ENCODE measurements at places on chromosomes 4 and X.

- H3K27ac ChIP-seq: peak overlapping the region; percentile 96
- H3K36me3 ChIP-seq: no peaks in the 10 kb centered on the region
- H3K4me3 ChIP-seq: peak overlapping the region; percentile 51
- peak; percentile 2 for DNase-seq
- peaks cover 38% of the 10 kb centered on the region for H3K4me1 ChIP-seq
These were observed 80.0 kb downstream of the ARSJ start for GRCh38 chr4:113899271-113900070.

DNA sequence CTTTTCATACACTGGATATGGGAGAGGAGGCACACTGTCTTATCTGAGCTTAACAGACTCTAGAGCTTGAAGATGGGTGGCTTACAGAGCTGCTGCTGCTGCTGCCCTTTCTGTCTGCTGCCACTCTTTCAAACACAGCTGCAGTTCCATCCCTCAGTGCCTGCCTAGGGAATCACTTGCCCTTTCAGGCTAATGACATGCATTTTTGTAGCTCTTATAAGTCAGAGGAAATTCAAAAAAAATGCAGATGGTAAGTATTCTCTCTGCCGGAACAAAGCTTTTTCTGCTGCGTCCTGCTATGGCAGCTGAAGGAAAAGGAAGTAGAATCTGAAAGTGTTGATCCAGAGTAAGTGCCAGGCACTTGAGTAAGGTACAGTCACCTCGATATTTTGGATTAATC, 460.4 kb upstream of the DIAPH2 start:
- H3K4me1 ChIP-seq: no peaks in the 10 kb centered on the region
- DNase-seq: no peak
- H3K4me3 ChIP-seq: no peak overlapping the region
- no peaks in the 10 kb centered on the region for H3K27me3 ChIP-seq
- no peaks in the 10 kb centered on the region for H3K36me3 ChIP-seq

- H3K36me3 ChIP-seq: peaks cover 3% of the 10 kb centered on the region
- H3K27me3 ChIP-seq: peaks cover 14% of the 10 kb centered on the region
- H3K27ac ChIP-seq: no peak overlapping the region
- H3K4me3 ChIP-seq: no peak overlapping the region
These were observed 24.2 kb downstream of the MID2 start for GRCh38 chrX:107849747-107850421.

- peaks cover 53% of the 10 kb centered on the region for H3K4me1 ChIP-seq
- DNase-seq: no peak
- H3K27ac ChIP-seq: peak overlapping the region; percentile 57
- H3K4me3 ChIP-seq: peak overlapping the region; percentile 82
- no peaks in the 10 kb centered on the region for H3K36me3 ChIP-seq
- peaks cover 61% of the 10 kb centered on the region for H3K27me3 ChIP-seq
These were observed 6.8 kb downstream of the BCOR start for GRCh38 chrX:40090961-40091360.

GRCh38 chrX:8743126-8743732, 11.3 kb upstream of the ANOS1 start:
- no peak overlapping the region for H3K4me3 ChIP-seq
- DNase-seq: peak; percentile 50
- H3K27ac ChIP-seq: no peak overlapping the region
- H3K27me3 ChIP-seq: peaks cover 18% of the 10 kb centered on the region
- no peaks in the 10 kb centered on the region for H3K36me3 ChIP-seq

- no peak overlapping the region for H3K27ac ChIP-seq
- H3K36me3 ChIP-seq: peaks cover 21% of the 10 kb centered on the region
- H3K4me3 ChIP-seq: no peak overlapping the region
- no peaks in the 10 kb centered on the region for H3K4me1 ChIP-seq
These were observed 20.2 kb downstream of the SYAP1 start for GRCh38 chrX:16739574-16739973.

DNA sequence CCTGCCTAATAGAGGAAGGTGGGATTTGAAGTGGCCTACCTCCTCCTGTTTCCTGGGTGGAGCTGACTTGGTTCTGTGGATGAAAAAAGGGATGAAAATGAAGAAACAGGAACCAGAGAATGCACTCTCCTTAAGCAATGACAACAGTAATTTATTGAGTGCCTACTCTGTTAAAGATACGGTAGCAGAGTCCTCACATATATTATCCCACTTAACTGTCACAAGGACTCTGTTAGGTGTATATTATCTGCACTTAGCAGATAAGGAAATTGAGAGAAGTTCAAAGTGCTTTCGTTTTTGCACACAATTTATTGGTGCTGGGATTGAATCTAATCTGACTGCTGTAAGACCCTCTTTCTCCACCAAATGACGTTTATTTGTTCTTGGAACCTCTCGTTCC, 301.2 kb downstream of the PACRGL start:
- no peaks in the 10 kb centered on the region for H3K4me1 ChIP-seq
- no peak overlapping the region for H3K4me3 ChIP-seq
- H3K36me3 ChIP-seq: no peaks in the 10 kb centered on the region
- no peak overlapping the region for H3K27ac ChIP-seq
- no peak for DNase-seq
- no peaks in the 10 kb centered on the region for H3K27me3 ChIP-seq

DNA sequence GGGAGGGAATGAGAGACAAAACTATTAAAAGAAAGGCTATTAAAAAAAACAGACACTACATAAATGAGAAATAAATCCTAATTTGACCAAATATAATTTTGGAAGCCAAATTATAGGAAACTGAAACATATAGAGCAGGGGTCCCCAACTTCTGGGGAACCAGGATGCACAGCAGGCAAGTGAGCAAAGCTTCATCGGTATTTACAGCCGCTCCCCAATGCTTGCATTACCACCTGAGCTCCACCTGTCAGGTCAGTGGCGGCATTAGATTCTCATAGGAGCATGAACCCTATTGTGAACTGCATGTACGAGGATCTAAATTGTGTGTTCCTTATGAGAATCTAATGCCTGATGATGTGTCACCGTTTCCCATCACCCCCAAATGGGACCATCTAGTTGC, 28.4 kb downstream of the ABCG2 start:
- H3K4me1 ChIP-seq: no peaks in the 10 kb centered on the region
- DNase-seq: no peak
- H3K36me3 ChIP-seq: peaks cover 2% of the 10 kb centered on the region
- H3K27ac ChIP-seq: no peak overlapping the region

- peaks cover 61% of the 10 kb centered on the region for H3K27me3 ChIP-seq
- peak; percentile 58 for DNase-seq
- peaks cover 22% of the 10 kb centered on the region for H3K4me1 ChIP-seq
- H3K36me3 ChIP-seq: no peaks in the 10 kb centered on the region
These were observed 127.4 kb upstream of the SFRP2 start for GRCh38 chr4:153916273-153916755.

- no peak overlapping the region for H3K4me3 ChIP-seq
- H3K27me3 ChIP-seq: peaks cover 10% of the 10 kb centered on the region
- H3K27ac ChIP-seq: no peak overlapping the region
- no peaks in the 10 kb centered on the region for H3K36me3 ChIP-seq
These were observed 165.7 kb downstream of the BANK1 start for GRCh38 chr4:101956068-101956825.

GRCh38 chrX:84165711-84166110, 22.3 kb downstream of the RPS6KA6 start:
- no peak overlapping the region for H3K27ac ChIP-seq
- DNase-seq: no peak
- H3K36me3 ChIP-seq: no peaks in the 10 kb centered on the region
- no peaks in the 10 kb centered on the region for H3K4me1 ChIP-seq

DNA sequence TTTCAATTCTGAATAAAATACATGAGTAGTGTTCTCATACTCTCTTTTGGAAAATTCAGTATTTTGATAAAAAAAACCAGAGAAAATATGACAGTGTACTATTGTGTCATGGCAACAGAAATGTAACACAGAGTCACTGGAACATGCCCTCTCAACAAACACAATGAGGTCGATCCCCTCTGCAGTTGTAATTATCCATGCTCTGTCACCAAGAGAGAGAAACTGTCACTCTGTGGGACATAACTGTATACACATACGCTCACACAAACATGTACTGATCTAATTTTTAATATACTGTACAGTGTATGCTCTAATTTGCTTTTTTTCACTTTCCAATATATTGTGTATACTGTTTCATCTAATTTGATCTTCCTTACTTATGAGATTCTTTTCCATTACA, 1136.8 kb upstream of the TENM3 start:
- no peaks in the 10 kb centered on the region for H3K27me3 ChIP-seq
- no peak overlapping the region for H3K27ac ChIP-seq
- no peak overlapping the region for H3K4me3 ChIP-seq
- H3K36me3 ChIP-seq: no peaks in the 10 kb centered on the region

DNA sequence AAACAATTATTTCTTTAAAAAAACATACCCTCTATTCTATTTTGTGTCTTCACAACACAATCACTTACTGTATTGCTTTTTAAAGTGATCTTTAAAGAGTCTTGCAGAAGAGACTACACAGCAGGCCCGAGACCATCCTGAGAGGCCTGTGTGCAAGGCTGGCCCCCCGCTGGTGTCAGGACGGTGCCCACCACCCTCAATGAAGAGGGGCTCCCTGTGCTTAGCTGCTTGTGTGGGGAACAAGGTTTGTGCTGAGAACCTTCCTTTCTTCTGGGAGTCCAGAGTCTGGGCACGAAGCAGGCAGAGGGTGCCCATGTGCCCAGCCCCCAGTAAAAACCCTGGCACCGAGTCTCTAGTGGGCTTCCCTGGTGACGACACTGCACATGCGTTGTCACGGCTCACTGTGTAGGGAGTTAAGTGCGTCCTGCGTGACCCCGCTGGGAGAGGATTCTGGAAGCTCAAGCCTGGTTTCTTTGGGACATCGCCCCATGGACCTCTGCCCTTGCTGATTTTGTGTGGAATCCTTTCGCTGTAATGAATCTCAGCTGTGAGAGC, 22.0 kb downstream of the RGS12 start:
- no peaks in the 10 kb centered on the region for H3K4me1 ChIP-seq
- H3K27ac ChIP-seq: no peak overlapping the region
- no peak overlapping the region for H3K4me3 ChIP-seq
- H3K27me3 ChIP-seq: no peaks in the 10 kb centered on the region
- no peak for DNase-seq
- H3K36me3 ChIP-seq: no peaks in the 10 kb centered on the region

Measured in activated T-cell treated with anti-CD3 and anti-CD28 coated beads, Interleukin-2, amount 50 U/mL, for 72 hours (primary cell).